ENCODE measurements at places on chromosomes 3 and 15. TPM values are rescaled to one million over a fixed set of nuclear protein-coding genes. Genes with fewer than 3 reads are reported as not detected.

DNA sequence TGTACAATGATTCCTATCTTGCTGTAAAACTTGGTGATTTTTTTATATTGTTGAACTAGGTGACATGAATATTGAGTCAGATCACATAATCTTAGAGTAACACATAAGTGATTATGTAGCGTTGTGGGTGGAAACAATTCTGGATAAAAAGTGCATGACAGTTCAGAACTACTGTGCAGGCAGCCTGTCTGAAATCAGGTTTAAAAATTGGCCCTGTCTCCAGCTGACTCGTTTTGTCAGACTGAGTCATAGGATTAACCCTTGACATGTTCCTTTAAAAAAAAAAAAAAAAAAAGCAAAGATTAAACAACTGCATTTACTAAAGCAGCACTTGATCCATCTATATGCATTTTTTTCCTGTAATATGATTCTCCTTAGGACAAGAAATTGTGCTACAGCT is 160.0 kb upstream of the CGNL1 start:
- DNase-seq = no peak

- no peak for DNase-seq
These were observed 239.9 kb upstream of the ATP10A start for GRCh38 chr15:26103002-26103404.

- DNase-seq = no peak
These were observed 151.3 kb upstream of the SLITRK3 start for GRCh38 chr3:165347526-165347925.

DNA sequence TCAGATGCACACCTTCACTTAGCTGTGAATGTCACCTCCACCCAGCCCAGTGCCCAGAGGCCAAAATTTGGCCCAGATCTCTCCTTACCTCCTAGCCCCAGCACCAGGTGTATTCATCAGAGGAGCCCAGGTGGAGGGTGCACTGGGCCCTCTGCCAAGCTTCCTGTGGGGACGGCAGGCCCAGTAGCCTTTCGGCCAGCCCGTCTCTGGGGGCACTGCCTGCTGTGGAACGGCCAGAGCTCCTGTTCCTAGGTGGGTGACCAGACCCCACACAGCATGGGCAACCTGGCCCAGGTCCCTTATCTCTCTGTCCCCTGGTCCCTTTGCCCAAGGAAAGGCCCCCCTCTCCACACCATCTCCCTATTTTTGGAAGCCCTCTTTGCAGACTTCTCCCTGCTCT is 67.8 kb downstream of the AAGAB start:
- no peak for DNase-seq

DNA sequence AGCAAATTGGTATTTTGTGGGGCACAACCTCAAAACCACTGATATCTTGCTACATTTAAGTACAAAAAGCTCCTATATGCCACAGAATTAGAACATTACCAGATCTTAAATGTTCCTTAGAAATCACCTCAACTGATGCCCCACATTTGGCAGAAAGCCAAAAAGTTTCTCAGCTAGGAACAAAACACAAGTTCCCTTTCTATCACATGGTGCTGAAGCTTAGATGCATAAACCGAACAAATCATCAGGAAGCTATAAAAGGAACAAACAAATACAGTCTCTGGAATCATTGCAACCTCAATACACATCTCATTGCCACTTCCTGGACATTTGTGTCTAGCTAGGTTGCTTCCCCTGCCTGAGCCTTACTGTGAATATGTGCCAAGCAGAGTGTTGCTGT is 492.6 kb downstream of the LPP start:
- no peak for DNase-seq

DNA sequence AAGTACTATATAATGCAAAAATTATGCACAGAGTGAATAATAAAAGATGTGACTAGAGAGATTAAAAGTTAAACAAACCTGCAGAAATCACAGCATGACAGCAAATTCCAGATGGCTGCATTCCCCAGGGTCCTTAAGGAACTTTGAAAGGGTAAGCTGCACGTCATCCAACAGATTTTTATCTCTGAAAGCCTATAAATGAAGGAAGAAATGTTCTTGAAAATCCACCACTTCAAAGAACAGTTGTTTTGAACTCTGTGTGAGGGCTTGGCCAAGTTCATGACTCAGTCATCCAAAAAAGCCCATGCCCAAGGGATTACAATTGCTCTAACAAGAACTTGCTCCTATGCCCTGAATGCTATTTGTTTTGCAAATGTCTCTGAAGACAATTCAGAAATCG is 603.6 kb downstream of the PLOD2 start:
- no peak for DNase-seq

GRCh38 chr15:101394056-101394630 is 95.4 kb downstream of the PCSK6 start:
- peak; percentile 17 for DNase-seq

- DNase-seq = no peak
These were observed 88.7 kb downstream of the TFG start for GRCh38 chr3:100798012-100798411.

Gene CHD2
- 193 TPM for total RNA-seq

Gene PLA2G4F
- total RNA-seq = 47.8 TPM

Gene FETUB
- total RNA-seq = not detected

- DNase-seq = no peak
These were observed 13.3 kb downstream of the MYD88 start for GRCh38 chr3:38151667-38152265.

Gene GOLGA6L22
- total RNA-seq = not detected

Gene PLA2G4E
- total RNA-seq = 0.34 TPM

Gene SST
- total RNA-seq = 3.6 TPM

Gene PAQR5
- total RNA-seq = 6.5 TPM

- DNase-seq = no peak
These were observed 61.1 kb downstream of the KCNMB2 start for GRCh38 chr3:178597371-178597770.

- no peak for DNase-seq
These were observed 2.3 kb downstream of the POPDC2 start for GRCh38 chr3:119657887-119658702.

DNA sequence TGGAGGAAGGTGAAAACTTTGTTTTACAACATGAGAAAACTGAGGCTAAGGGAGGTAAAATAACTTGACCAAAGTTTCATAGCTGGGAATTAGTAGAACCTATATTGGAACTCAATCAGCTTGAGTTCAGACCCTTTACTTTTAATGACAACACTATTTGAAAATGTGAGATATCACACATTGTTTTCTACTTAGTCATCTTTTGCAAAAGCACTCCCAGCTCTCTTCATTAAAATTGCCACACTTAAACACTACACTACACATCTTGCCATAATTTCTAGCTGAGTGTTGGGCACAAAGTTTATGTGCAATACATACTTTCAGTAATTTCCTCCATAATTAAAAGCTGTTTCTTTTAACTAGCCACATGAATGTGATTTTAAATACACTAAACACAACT is 230.4 kb upstream of the DCBLD2 start:
- DNase-seq = no peak

Gene SNTN
- not detected for total RNA-seq

DNA sequence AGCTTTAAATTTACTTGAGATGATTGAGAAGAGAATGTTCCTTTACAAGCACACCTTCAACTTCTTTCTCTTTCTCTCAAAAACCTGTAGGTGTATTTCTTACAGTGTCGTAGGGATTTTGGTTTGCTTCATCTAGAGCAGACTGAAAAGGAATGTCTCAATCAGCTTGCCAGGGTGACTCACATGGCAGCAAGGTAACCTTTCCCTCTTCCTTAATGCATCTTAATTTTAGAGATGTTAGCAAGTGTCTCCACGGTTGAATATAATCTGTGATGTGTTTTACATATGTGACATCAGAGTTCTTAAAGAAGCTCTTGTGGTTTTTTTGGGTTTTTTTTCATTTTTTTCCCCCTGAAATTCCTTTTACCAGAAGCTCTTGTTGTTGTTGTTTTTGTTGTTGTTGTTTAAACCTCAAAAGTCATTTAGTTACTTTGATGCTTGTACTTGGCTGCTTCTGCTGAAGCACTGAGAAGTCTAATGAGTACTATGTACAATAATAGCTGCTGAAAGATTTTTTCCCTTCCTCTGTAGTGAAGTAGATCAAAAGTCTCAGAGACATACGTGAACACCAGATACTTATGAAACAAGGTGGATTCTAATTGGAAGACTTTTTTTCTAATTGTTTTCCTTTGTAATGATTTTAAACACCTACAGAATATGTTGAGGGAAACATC is 83.1 kb downstream of the RETNLB start:
- DNase-seq = no peak

- DNase-seq = no peak
These were observed 289.3 kb downstream of the CLSTN2 start for GRCh38 chr3:140224307-140224706.

Gene GOLGA8H
- total RNA-seq = 1.5 TPM

DNA sequence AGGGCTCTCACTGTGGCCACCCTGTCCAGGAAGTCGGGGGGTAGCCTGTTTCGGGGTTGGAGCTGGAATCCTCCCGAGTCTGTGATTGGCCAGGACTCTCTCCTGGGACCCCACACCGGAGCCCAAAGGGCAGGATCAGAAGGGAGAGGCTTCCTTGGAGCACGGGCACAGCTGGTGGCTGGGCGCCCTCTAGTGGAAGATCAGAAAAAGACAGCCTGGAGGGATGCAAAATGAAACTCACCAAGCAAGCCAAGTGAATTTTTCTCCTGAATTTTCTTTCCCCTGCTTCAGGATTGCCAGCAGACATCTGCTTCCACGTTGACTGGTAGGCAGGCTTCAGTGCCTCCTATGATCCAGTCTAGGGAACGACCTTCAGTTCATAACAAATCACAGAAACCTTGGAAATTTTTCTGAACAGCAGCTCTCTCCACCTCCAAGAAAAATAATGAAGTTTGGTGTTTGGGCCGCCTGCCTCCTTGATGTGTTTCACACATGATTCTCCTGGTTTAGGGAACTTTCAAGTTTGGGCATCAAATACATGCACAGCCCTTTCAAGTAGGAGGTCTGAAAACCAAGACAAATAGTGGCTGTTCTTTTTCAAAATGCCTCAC is 224.6 kb downstream of the VPS13C start:
- peak; percentile 76 for DNase-seq

DNA sequence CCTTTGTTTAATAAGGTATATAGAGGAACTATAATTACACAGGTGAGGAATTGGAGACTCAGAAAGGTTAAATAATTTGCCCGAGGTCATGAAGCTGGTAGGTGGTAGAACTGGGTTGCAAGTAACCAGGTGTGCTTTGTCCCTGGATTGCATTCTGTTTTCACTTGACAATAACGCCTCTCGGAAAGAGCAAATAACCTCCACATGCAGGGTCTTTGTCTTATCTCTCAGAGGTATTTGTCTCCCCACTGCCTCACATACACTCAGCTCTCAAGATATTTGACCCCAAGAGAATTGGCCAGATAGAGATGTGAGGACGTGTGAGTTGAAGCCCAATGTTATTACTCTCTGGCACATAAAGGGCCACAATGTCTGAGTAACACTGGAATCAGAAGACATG is 320.9 kb upstream of the ONECUT1 start:
- DNase-seq = no peak

- DNase-seq = no peak
These were observed 90.7 kb downstream of the FILIP1L start for GRCh38 chr3:100023595-100023994.

GRCh38 chr3:180378496-180378895 is 223.5 kb upstream of the TTC14 start:
- DNase-seq = no peak

DNA sequence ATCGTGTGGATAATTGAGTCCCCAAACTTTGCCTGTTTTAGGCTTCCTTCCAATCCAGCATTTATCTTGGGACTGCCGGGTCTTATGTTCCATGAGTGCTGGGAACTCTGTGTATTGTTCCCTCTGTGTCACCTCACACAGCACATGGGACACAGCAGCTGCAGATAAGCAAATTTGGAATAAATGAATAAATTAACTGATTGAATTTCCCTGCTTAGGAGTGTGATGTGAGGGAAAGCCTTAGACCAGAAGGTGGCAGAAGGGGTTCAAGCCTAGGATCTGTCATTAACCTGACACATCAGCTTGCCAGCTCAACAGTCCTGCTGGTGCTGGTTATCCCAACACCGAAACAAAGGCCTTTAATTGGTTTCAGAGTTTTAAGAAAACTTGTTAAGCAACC is 114.3 kb downstream of the OXSM start:
- no peak for DNase-seq

GRCh38 chr3:83496462-83496861 is 1462.3 kb upstream of the CADM2 start:
- DNase-seq = no peak

Gene COL6A5
- total RNA-seq = not detected

DNA sequence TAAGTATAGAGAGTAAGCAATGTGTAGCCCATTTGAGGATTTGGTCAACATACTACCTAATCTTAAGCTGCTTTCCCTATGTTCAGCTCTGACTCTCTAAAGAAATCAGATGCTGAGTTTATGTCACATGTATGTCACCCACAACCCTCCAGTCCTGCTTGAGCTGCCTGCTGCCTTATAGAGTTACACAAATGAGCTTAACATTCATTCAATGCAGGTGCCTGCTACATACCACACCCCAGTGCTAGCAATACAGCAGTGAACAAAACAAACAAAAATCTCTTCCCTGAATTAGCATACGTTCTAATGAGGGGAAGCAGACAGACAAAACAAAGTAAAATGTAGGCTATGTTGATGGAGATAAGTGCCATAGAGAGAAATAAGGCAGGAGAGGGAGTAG is 93.0 kb downstream of the HHLA2 start:
- no peak for DNase-seq

Gene CCDC39
- not detected for total RNA-seq

DNA sequence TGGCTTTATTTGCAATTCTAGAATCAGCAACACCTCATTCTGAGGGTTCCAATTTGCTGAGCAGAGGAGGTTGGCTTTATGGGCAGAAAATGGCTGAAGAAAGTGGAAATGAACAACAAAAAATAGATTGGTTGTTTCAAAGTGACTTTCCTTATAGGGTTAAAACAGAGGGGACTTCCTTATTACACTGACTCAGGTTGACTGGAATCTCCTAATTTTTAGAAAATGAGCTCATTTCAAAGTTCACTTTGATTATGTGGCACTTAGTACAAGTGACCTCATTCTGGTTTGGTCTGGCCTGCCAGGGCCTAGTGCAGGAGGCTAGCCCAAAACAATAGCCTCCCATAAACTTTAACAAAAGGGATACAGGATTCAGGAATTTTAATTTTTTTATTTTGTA is 41.4 kb downstream of the NFKBIZ start:
- no peak for DNase-seq

- no peak for DNase-seq
These were observed 242.6 kb upstream of the TPRG1 start for GRCh38 chr3:188929137-188929536.

- DNase-seq = no peak
These were observed 33.9 kb downstream of the RAB27A start for GRCh38 chr15:55255714-55256113.

- DNase-seq = no peak
These were observed 55.8 kb downstream of the POLR2M start for GRCh38 chr15:57762302-57762701.

Gene SERINC4
- 0.34 TPM for total RNA-seq

DNA sequence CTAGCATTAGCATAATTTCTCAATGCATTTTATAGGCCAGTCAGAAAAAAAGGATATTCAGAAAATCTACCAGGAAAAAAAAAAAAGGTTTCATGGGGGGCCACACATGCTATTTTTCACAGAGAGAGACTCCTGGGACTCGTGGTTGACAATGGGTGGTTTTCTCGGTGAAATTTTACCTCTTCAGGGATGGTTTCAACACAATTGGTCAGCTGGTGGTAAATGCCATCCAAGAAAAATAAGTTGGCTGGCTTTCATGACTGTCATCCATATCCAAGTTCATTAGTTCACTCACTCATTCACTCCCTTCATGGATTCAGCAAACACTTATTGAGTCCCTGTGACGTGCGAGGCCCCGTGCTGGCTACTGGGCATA is 217.3 kb downstream of the SHQ1 start:
- no peak for DNase-seq

Gene CSPG4
- 31.0 TPM for total RNA-seq

Data from ureter (tissue), 1 donor.